DMS153 (cell line): ENCODE measurements at places on chromosomes 4 and X.

GRCh38 chr4:16582036-16582435, 316.4 kb downstream of the LDB2 start:
- DNase-seq: no peak

- peak; percentile 6 for DNase-seq
Observed at GRCh38 chrX:70664726-70665125, 220.1 kb downstream of the DLG3 start.

DNA sequence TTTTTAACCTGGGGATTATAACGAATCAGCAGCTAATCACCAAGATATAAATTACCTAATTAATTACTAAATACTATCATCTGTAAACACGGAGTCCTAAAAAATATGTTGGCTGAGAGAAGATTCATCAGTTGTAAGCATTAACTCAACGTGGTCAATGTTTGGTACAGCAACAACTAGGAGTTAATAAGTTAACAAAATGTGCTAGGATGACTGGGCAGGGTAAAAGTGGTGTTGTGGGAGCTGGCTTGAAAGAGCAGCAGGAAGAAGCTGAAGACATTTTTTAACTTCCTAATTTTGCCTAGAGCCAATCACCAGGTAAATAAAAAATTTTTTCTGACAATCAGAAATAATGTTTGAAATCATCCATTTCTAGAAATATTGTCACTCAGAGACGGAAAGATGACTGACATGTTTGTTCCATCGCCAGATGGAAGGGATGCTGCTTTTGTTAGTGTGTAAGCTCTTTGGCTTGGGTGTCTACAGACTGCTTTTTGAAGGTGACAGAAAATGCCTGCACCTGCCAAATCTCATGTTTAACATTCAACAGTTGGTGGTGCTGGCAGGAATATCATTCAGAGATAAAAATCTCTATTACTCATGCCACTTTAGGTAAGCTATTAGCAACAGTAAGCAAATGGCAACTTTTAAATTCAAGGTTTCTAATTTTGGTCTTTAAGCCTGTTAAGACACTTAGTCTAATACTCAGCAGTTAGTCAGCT, 1126.9 kb downstream of the STPG2 start:
- peak; percentile 38 for DNase-seq

DNA sequence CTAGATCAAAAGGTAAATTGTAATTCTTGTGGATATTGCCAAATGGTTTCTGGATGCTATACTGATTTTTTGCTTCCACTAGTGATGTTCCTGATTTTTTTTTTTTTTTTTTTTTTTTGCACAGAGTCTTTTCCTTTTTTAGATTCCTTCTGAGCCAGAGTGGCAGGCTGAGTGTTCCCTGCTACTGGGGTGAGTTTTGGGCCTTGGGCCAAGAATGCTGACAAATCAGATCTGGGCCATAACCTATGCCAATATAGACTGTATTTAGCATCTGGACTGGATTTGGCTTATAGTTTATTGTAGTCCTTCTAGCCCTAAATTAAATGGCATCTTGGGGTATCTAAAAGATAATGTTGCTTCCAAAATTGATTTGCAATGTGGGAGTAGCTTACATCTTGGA, 52.8 kb downstream of the REPS2 start:
- DNase-seq: no peak

DNA sequence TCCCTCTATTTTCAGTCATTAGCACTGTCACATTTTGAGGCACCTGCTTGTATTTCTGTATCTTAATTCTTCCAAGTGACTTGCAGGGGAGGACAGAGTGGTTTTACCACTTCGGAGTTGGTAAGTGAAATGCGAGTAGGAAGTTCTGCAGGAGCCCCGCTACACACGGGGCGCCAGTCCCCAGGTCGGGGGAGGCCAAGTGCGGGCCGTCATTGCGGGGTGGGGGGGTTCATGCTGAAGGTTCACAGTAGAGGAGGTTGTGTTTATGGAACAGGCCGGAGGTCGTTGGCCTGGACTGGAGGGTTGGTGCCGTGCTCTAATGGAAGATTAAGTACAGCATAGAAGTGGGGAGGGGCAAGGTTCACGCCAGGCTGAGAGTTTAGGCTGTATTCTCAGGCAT, 44.0 kb downstream of the LRP2BP start:
- no peak for DNase-seq

GRCh38 chr4:180953572-180953971, 1289.6 kb upstream of the TENM3 start:
- no peak for DNase-seq

- DNase-seq: no peak
Observed at GRCh38 chr4:113524505-113525186, 236.9 kb downstream of the CAMK2D start.

GRCh38 chr4:41120297-41121217, 93.8 kb downstream of the APBB2 start:
- DNase-seq: no peak

DNA sequence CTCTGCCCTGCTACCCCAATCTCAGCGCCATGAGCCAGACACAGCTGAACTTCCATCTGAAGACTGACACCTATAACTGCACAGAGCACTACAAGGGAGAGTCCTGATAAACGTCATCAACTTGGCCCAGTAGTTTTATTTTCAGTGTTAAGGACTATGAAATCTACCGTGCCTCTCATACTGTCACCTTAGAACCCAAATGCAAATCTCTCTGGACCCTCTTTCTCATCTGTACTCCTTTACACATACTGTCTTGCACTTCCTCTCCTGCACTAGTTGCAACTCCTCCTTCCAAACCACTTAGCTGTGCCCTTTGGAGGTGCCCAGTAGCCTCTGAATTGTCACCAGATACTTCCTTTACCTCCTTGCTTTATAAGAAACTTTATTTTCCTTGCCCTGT, 420.2 kb upstream of the CNKSR2 start:
- no peak for DNase-seq

DNA sequence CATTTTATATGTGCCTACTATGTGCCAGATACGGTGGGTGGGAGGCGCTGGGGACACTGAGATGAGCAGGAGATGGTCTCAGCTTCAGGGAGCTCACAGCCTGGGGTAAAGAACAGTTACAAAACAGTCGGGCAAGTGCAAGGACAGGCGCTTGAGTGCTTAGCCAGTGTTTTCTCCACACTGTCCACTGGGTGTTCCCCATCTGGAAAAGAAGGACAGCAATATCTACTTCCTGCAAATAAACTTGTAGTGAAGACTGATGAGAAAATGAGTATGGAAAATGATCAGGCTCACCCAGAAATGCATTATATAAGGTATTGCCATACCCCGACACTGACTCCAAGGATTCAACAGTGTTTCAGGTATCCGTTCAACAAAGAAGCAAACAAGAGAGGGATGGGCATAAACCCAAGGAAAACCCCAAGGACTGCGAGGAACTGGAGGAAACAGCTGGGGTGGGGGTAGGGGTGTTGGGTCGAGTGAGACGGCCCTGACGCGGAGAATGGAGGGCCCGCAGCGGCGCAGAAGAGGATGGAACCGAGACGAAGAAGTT, 835 bp downstream of the TMEM185A start:
- no peak for DNase-seq

- DNase-seq: no peak
Observed at GRCh38 chrX:129597905-129598304, 56.9 kb downstream of the APLN start.

GRCh38 chr4:168506014-168506413, 9.2 kb downstream of the PALLD start:
- DNase-seq: no peak

GRCh38 chr4:169791062-169791461, 33.3 kb upstream of the HPF1 start:
- DNase-seq: no peak

GRCh38 chr4:39846120-39846519, 131.6 kb downstream of the PDS5A start:
- no peak for DNase-seq

DNA sequence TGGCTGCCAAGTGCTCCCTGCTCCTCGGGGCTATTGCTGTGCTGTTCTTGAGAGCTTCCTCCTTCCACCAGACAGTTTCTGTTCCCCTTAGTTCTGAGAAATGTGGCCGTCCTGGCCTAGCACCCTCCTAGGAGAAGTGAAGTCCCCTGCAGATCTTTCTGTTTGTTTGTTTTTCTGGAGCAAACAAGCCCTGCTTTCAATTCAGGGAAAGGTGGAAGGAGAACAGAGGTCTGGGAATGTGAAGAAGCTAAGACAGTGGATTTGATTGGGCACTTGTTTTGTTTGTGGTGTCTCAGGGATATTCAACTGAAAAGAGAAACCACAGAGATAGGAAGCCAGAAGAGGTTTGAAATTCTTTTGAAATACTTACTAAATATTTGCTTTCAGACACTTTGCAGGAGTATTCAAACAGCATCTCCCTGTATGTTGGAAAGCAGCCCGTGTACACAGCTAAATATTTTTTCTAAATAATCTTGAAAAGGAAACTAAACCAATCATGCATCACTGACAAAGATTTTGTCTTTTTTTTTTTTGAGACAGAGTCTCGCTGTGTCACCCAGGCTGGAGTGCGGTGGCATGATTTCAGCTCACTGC, 36.5 kb upstream of the PPM1K start:
- DNase-seq: no peak
